ENCODE measurements at places on chromosomes 11 and 22. TPM values are rescaled to one million over a fixed set of nuclear protein-coding genes. Genes with fewer than 3 reads are reported as not detected.

The B3GAT1 gene
- total RNA-seq = under 0.01 TPM

The NLRP14 gene
- 0.17 TPM for total RNA-seq

The OLFML1 gene
- 22.8 TPM for total RNA-seq

The KCNJ11 gene
- not detected for total RNA-seq

The SMC1B gene
- total RNA-seq = not detected

The PPARA gene
- 17.5 TPM for total RNA-seq

The RAB3IL1 gene
- total RNA-seq = 13.4 TPM

The KLHL35 gene
- 1.3 TPM for total RNA-seq

The F2 gene
- total RNA-seq = not detected

The MPPED2 gene
- total RNA-seq = under 0.01 TPM

The APOA1 gene
- not detected for total RNA-seq

The STX5 gene
- total RNA-seq = 44.9 TPM

The TIGD3 gene
- total RNA-seq = 0.17 TPM

The PHETA2 gene
- total RNA-seq = 20.0 TPM

The MMP8 gene
- not detected for total RNA-seq

The PISD gene
- 20.5 TPM for total RNA-seq

The LINC01488 gene
- not detected for total RNA-seq

The LDLRAD3 gene
- 4.9 TPM for total RNA-seq

The FXYD6 gene
- 8.0 TPM for total RNA-seq

The TRIM64 gene
- total RNA-seq = not detected

The CAVIN3 gene
- 92.5 TPM for total RNA-seq

The OR2D2 gene
- 0.33 TPM for total RNA-seq

The HRAS gene
- 58.5 TPM for total RNA-seq

The XNDC1N gene
- 5.9 TPM for total RNA-seq

The MRGPRF gene
- 84.2 TPM for total RNA-seq

The C11orf16 gene
- not detected for total RNA-seq

The CNTF gene
- total RNA-seq = 0.77 TPM

The PPP1R14B gene
- 122 TPM for total RNA-seq

The INTS4 gene
- total RNA-seq = 32.4 TPM

The KAT5 gene
- 50.4 TPM for total RNA-seq

The APOBEC3C gene
- total RNA-seq = 19.2 TPM

The PNPLA3 gene
- total RNA-seq = 3.6 TPM

The LMNTD2 gene
- 0.26 TPM for total RNA-seq

The PRSS23 gene
- 194 TPM for total RNA-seq

The OR10A2 gene
- total RNA-seq = not detected

The PRDM10 gene
- total RNA-seq = 3.3 TPM

The ST14 gene
- under 0.01 TPM for total RNA-seq

The GALNT18 gene
- total RNA-seq = 9.5 TPM

The AIFM3 gene
- 1.3 TPM for total RNA-seq

The NPAS4 gene
- not detected for total RNA-seq

The SLC6A5 gene
- not detected for total RNA-seq

The CDK2AP2 gene
- total RNA-seq = 7.8 TPM

The ANO3 gene
- total RNA-seq = 5.1 TPM

The OR8G5 gene
- not detected for total RNA-seq
